ENCODE measurements at places on chromosomes 12 and 14. TPM values are rescaled to one million over a fixed set of nuclear protein-coding genes. Genes with fewer than 3 reads are reported as not detected.

Gene KLRD1
- 5.2 TPM for total RNA-seq

GRCh38 chr14:20934148-20934762 lies 21.0 kb upstream of the RNASE2 start:
- no peak overlapping the region for H3K27ac ChIP-seq
- H3K4me3 ChIP-seq: no peak overlapping the region
- H3K4me1 ChIP-seq: no peaks in the 10 kb centered on the region
- H3K27me3 ChIP-seq: no peaks in the 10 kb centered on the region
- peak; percentile 91 for DNase-seq
- H3K36me3 ChIP-seq: no peaks in the 10 kb centered on the region

DNA sequence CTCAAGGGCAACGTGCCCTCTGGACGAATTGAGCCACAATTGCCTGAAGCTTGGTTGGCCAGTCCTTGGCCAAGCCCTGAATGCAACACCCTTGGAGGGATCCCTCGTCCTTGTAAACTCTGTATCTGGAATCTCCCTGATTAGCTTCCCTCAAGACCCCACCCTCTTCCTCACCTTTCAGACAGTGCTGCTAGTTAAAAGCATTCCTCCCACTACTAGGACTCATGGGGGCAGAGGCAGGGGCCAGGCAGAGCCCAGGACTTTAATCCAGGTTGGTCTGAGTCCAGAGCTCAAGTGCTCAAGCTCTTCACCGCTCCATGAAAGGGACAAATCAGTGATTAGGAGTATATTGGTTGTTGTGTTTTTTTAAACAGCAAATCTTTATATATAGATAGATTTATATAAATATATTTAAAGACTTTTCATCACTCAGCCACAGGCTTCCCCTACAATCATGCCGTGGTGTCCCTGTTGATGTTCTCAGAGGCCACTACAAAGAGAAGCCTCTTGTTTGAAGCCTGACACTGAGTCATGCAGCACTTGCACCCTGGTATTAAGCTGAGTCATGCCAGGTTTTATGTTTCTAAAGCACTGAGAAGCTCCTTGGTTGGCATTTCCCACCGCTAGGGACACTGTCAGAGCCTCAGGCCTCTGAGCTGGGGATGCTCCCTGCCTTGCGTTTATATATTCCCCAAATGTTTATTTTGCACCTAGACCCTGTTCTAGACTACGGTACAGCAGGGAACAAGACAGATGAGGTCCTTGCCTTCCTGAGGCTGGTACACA lies 53.8 kb upstream of the GSC start:
- no peak overlapping the region for H3K27ac ChIP-seq
- H3K4me1 ChIP-seq: no peaks in the 10 kb centered on the region
- DNase-seq: no peak
- H3K36me3 ChIP-seq: no peaks in the 10 kb centered on the region
- H3K4me3 ChIP-seq: no peak overlapping the region

DNA sequence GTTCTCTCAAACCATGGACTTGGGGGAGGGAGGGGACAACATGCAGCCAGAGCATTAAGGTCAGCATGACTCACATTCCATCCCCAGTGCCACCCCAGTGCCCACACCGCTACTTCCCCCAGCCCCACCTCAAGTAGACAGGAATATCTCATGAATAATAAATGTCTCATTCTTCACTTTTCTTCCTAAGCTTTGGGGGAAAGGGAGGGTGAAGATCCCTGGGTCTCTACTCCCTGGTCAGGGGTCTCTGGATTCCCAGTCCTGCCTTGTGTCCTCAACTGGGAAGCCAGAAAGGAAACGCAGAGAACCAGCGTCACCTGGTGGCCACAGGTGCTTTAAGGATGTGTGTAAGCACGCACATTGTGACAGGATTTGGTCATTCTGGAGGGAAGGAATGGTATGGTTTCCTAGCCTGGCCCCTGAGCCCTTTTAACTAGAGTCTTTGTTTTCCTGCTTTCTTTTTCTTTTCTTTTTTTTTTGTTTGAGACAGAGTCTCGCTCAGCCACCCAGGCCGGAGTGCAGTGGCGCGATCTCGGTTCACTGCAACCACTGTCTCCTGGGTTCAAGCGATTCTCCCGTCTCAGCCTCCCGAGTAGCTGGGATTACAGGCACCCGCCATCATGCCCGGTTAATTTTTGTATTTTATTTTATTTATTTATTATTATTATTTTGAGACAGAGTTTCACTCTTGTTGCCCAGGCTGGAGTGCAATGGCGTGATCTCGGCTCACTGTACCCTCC lies 3.4 kb downstream of the GPR84 start:
- no peak overlapping the region for H3K27ac ChIP-seq
- no peaks in the 10 kb centered on the region for H3K36me3 ChIP-seq
- H3K27me3 ChIP-seq: no peaks in the 10 kb centered on the region
- H3K4me3 ChIP-seq: no peak overlapping the region
- peaks cover 35% of the 10 kb centered on the region for H3K4me1 ChIP-seq

DNA sequence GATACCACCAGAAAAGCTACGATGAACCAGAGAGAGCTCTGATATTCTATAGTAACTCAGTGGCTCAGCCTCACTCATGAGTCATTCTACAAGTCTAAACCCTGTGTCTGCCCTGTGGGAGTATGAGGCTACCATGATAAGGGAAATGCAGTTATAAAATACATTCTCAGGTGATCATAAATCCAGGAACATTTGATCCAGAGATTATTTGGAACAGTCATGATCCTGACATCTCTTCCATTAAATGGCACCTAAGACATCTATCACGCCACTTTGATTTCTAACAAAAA lies 202.6 kb upstream of the RASSF8 start:
- H3K4me1 ChIP-seq: no peaks in the 10 kb centered on the region
- no peak overlapping the region for H3K27ac ChIP-seq
- no peak for DNase-seq
- no peaks in the 10 kb centered on the region for H3K27me3 ChIP-seq
- H3K36me3 ChIP-seq: no peaks in the 10 kb centered on the region
- no peak overlapping the region for H3K4me3 ChIP-seq

- peak overlapping the region; percentile 16 for H3K27ac ChIP-seq
- no peaks in the 10 kb centered on the region for H3K27me3 ChIP-seq
- H3K4me3 ChIP-seq: no peak overlapping the region
- peaks cover 22% of the 10 kb centered on the region for H3K36me3 ChIP-seq
Measured at GRCh38 chr14:101927859-101928258, 36.5 kb upstream of the DYNC1H1 start.

DNA sequence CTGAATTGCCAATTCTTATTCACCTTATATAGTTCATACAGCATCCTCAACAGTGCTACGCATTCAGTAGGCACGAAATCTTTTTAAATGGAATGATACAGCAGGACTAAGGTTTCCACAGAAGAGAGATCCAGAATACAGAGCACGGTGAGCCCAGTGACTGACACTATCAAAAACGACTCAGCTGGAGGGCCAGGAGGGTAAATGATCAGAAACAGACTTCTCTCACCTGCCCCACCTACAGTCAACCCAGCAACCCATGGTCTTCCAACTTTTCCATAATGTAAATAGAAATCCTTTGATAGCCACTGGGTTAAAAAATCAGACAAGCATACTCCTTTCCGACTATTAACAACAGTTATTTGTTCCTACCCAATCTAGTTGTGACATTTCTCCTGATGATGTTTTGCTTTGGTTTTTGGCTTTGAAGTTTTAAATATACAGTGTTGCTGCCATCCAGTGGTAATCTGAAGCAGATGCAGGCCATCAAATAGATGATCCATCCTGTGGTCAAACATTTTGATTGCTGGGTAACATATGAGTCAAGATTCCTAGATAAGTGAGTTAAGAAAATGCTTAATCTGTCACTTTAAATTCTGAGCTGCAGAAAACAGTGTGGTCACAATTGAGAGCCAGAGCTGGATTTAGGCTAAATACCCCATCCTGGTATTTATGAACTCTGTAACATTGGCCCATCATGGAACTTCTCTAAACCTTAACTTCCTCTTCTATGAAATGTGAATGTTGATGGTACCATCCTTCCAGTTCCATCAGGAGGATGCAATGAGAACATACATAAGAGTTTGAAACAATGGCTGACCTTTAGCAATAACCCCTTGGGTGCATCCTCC lies 42.0 kb downstream of the GPHB5 start:
- H3K27me3 ChIP-seq: no peaks in the 10 kb centered on the region
- peaks cover 3% of the 10 kb centered on the region for H3K4me1 ChIP-seq
- no peak overlapping the region for H3K27ac ChIP-seq
- DNase-seq: no peak
- no peak overlapping the region for H3K4me3 ChIP-seq

- DNase-seq: no peak
- no peaks in the 10 kb centered on the region for H3K36me3 ChIP-seq
- no peaks in the 10 kb centered on the region for H3K4me1 ChIP-seq
Measured at GRCh38 chr12:31822761-31823160, 93.9 kb upstream of the AMN1 start.

- H3K4me3 ChIP-seq: no peak overlapping the region
- H3K27ac ChIP-seq: no peak overlapping the region
- DNase-seq: no peak
- H3K36me3 ChIP-seq: no peaks in the 10 kb centered on the region
- no peaks in the 10 kb centered on the region for H3K27me3 ChIP-seq
Measured at GRCh38 chr14:64604881-64605280, 55.1 kb downstream of the PPP1R36 start.

DNA sequence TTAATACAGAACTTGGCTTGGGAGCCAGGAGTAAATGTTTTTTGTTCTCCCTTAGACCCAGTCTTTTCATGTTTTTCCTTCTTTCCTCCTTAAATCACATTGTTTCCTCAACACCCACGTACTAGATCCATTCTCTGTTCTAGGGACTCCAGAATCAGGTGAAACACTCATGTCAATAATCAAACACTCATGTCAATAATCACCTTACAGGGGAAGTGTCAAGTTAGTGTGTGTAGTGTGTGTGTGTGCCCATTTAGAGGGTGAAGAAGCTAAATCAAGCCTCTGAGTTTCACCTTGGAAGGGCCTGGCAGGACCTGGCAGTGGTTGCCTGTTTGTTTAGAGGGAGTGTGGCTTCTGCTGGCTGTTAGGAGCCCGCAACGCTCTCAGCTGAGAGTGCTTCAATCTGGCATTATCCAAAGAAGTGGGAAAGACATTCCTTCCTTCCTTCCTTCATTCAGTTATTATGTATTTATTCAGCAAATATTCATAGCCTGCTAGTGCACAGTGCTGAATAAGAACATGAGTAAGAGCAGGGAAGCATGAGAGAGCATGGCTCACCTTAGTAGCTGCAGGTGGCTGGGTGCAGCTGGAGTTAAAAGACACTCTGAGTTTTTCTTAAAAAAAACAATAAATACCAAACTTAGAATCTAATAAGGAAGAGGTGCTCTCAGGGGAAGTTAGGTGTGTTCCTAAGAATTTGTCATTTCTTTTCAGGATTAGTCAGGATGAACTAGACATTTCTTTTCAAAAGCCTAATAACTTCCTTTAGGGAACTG lies 17.6 kb upstream of the EID3 start:
- peak; percentile 82 for DNase-seq
- H3K4me3 ChIP-seq: no peak overlapping the region
- no peaks in the 10 kb centered on the region for H3K27me3 ChIP-seq
- H3K4me1 ChIP-seq: peaks cover 24% of the 10 kb centered on the region
- peak overlapping the region; percentile 88 for H3K27ac ChIP-seq
- H3K36me3 ChIP-seq: peaks cover 16% of the 10 kb centered on the region

- peak within 1 kb of the TSS; percentile 60 for H3K27ac ChIP-seq
- no peaks in the 10 kb centered on the region for H3K27me3 ChIP-seq
- peak within 1 kb of the TSS; percentile 48 for H3K4me3 ChIP-seq
- peak; percentile 91 for DNase-seq
Measured at GRCh38 chr14:24398653-24399446, at the start of gene NYNRIN. NYNRIN (plus strand) TSS chr14:24399003; CDS start chr14:24399247, 244 bp downstream.

DNA sequence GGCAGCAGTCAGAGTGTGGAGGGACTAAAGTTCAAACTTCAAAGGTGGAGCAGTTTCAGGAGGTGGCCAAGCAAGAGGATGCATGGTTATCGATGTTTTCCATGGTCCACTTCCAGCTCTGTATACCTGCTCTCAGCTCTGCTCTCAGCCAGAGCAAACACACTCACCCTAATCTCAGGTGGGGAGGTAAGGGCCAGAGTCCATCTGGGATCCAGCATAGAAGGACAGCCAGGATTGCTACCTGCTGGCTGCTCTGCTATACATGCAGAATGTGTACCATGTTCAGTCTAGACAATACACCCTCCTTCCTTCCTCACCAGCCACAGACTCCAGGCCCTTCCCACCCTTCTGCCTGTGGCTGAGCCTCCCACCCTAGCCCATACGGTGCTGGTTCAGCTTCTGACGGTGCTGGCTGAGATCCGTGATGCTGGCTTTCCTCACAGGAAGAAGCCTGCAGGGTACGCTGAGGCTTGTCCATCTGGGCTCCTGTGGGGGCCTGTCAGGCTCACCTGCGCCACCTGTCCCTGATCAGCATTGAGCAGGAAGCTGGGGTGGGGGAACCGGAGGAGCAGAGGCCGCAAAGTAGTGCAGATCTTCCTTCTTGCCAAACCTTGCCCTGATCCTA lies 2.4 kb downstream of the CBLN3 start:
- peaks cover 35% of the 10 kb centered on the region for H3K4me1 ChIP-seq
- H3K27me3 ChIP-seq: no peaks in the 10 kb centered on the region
- H3K36me3 ChIP-seq: peaks cover 1% of the 10 kb centered on the region
- H3K4me3 ChIP-seq: no peak overlapping the region

DNA sequence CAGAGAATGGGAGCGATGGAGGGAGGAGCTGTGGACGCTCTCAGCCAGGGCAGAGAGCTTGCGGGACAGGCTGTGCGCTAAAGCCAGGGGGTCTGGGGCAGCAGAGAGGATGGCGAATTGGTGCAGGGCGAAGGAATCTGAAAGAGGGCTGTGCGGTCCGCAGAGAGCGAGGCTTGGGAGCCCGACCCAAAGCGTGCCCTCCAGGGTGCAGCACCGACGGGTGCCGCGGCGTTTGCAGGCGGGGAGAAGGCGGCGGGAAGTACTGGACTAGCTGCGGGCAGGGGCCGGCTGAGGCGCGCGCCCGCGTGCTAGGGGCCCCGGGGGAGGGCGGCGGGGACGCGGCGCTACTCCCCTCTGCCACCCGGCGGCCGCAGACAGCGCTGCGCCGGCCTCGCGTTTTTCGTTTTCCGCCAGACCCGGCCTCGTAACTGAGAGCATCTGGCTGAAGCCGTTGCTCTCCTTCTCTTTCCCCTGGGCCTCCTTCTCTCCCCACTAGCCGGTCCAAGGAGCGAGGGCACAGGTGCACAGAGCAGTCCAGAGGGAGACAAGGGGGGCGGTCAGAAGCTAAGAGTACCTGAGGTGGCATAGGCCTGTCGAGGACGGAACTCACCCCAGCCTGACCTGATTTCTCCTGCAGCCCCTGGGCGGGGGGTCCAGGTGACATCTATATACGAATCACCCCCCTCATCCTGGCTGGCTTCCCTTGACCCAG lies 24.9 kb downstream of the SLC6A12 start:
- H3K36me3 ChIP-seq: no peaks in the 10 kb centered on the region
- H3K4me3 ChIP-seq: peak overlapping the region; percentile 36
- no peaks in the 10 kb centered on the region for H3K27me3 ChIP-seq
- H3K27ac ChIP-seq: no peak overlapping the region
- DNase-seq: peak; percentile 46

DNA sequence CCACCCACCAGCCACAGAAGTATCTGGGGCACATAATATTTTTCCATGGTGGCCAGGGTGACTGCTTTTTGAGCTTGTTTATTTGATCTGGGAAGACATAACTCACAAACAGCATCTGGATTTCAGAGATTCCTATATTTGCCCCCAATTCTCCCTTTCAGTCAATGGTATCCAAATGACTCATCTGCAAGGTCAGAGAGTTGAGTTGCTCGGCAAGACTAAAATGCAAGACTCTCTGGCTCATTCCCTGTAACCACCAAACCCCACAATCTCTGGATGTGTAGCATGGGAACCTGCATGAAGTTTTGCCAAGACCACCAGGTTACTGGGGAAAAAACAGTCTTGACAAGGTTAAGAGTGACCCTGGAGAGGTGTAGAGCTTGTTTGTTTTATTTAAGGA lies 174.9 kb upstream of the FAR2 start:
- H3K36me3 ChIP-seq: no peaks in the 10 kb centered on the region
- H3K4me3 ChIP-seq: no peak overlapping the region
- H3K4me1 ChIP-seq: no peaks in the 10 kb centered on the region
- H3K27me3 ChIP-seq: no peaks in the 10 kb centered on the region
- DNase-seq: no peak
